CD4-positive, alpha-beta T cell treated with Interleukin-4 for 4 hours (primary cell): ENCODE measurements at places on chromosomes 7 and 10.

GRCh38 chr7:140190588-140190987 is 13.8 kb upstream of the KDM7A start:
- DNase-seq, result no peak

- no peak for DNase-seq
Measured at GRCh38 chr10:24153031-24153430, 55.9 kb upstream of the KIAA1217 start.

- no peak for DNase-seq
Measured at GRCh38 chr7:64407148-64407547, 93.4 kb downstream of the ZNF736 start.

DNA sequence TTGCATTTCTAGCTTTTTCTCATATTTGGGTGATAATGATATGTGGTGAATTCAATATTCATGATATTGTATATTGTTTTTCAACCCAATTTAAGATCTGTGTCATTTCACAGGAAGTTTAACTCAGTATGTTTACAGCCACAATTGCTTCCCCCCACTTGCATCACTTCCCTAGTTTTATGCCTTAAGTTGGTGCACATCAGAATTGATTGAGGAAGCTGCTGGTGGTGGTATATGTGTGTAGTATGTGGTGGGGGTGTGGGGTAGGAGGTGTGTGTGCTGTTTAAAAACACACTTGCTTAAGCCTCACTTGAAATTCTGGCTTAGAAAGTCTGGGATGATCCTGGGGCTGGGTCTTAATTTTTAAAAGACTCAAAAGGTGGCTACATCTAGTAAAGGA is 245.1 kb upstream of the AOAH start:
- DNase-seq, result peak; percentile 42

GRCh38 chr7:142153400-142153799 is 41.9 kb downstream of the MGAM2 start:
- DNase-seq, result no peak

DNA sequence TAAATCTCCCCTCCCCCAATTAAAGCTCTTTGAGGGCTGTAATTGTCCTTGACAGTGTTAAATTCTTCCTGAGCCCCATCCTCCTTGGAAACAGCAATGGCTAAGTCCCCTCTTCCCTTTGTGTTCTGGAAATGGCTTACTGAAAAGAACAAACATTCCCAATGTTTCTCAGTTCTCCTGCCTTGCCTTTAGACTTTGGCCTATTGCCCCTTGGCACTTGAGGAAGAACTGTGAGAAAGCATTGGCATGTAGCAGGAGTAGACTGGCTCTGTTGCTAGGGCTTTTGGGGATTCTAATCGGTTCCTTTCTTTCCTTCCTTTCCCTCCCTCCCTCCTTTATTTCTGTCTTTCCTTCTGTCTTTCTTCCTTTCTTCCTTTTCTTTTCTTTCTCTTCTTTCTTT is 463.3 kb upstream of the PODXL start:
- DNase-seq, result no peak

- no peak for DNase-seq
Measured at GRCh38 chr7:140404565-140405065, 757 bp downstream of the RAB19 start.

DNA sequence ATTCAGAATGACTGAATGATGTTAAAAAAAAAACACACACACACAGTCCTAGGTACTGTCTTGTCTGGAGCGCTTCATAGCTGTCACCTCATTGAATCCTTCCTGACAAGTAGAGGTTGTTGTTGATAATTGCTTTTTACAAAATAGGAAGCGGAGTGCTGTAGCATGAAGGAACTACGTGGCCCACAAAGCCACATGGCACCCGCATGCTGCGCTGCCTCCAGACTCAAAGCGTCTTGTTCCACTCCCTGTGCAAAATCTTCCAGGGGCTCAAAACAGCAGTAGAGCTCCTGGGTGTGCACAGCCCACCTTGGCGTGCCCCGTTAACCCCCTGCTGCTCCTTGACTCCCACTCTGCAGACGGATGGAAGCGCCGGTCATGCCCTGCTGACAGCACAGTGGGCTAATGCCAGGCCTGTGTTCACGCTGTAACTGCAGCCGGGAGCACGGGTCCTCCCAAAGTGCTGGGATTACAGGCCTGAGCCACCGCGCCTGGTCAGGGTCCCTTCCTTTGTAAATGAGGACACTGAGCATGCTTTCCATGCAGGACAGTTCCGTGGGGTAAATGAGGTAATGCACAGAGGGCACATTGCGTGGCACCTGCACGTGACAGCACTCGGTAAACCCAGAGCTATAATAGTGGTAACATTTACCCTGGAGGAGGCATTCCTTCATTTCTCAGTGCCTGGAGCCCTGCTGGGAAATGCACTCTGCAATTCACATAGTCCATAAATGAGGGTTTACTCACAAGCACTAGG is 91.1 kb upstream of the GNA12 start:
- DNase-seq, result no peak

GRCh38 chr7:36473454-36474282 is 84.0 kb downstream of the ANLN start:
- peak; percentile 7 for DNase-seq

- DNase-seq, result peak; percentile 44
Measured at GRCh38 chr7:155796381-155797261, 15.6 kb downstream of the SHH start.

- no peak for DNase-seq
Measured at GRCh38 chr10:5897053-5897340, 7.0 kb downstream of the FBH1 start.

- DNase-seq, result no peak
Measured at GRCh38 chr7:49563693-49564378, 209.6 kb upstream of the VWC2 start.

- DNase-seq, result no peak
Measured at GRCh38 chr10:21260066-21260465, 265.4 kb downstream of the SKIDA1 start.

DNA sequence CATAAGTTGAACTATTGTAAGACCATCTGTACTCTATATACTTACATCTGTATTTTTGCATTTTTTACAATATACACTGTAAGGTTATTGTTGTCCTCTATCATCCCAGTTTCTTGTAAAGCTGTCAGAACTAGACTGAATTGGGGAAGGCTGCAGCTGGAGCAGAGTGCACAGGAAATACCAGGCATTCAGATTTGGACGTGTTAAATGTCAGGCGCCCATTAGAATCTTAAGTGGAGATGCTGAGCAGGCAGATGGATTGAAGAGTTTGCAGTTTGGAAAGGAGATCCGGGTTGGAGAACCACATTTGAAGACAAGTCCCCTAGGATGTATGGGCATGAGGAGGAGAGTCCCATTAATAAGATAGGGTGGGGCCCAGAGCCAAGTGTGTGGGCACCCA is 40.4 kb downstream of the MTURN start:
- DNase-seq, result no peak

DNA sequence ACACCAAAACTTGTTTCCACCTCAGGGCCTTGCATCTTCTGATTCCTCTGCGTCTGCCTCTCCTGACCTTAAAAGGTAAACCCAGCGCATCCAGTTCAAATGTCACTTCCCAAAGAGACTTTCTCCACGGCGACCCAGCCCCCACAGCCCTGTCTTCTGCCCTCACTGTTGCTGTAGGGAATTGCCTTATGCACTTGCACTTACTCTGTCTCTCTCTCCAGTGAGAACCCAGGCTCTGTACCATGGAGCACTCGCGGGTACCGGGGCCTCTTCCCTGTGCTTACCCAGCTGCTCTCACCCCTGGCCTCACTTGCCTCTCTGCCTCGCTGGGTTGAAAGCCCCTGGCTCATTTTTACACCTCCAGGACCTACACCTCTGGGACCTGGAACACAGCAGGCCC is 48.4 kb downstream of the AOC1 start:
- no peak for DNase-seq

DNA sequence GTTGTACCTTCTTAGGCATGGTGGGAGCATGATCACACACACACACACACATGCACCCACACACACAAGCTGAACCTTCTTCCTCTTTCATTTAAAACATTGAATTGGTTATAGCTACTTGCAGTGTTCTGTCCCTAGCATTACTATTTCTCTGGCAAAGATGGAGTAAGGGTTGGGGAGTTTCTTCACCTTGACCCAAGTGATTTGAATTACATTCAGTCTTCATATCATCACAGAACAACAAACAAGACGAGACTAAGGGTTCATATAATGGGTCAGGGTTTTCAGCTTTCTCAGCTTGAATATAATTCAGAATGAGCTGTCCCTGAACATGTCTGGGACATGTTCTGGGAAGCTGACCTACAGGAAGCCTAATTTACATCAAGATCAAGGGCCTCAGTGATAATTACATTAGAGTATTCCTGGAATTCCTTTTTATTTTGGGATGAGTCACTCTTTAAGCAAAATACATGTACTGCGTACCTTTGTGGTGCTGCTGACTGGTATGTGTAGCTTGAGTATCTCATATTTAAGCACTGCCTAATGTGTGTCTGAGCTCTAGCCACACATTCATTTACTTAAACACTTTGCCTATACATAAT is 213.5 kb upstream of the TMEM229A start:
- DNase-seq, result no peak

GRCh38 chr7:110065121-110065520 is 1025.8 kb upstream of the LRRN3 start:
- no peak for DNase-seq

- DNase-seq, result peak; percentile 5
Measured at GRCh38 chr10:117653170-117653515, 110.6 kb downstream of the EMX2 start.

GRCh38 chr7:111232249-111233084 is 141.5 kb downstream of the LRRN3 start:
- no peak for DNase-seq

DNA sequence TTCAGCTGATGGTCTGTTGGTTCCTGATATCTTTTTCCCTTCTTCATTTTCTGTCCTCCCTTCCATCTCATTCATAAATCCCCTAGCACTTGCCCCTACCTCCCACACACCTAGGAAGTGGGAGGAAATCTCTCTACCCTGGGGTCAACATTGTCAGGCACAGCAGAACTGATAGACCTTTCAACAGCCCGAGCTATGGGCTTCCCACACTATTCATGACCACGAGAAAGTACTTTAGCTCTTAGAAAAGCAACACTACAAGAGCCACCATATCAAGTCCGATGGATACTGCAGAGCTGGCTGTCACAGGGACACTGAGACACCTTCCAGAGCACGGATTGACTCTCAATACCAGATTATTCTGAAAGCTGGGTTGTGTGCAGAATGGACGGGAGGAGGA is 180.6 kb upstream of the NEBL start:
- DNase-seq, result no peak

- DNase-seq, result no peak
Measured at GRCh38 chr7:44087911-44088838, 5.8 kb upstream of the POLM start.

- no peak for DNase-seq
Measured at GRCh38 chr10:106857728-106858127, 306.8 kb downstream of the SORCS1 start.

DNA sequence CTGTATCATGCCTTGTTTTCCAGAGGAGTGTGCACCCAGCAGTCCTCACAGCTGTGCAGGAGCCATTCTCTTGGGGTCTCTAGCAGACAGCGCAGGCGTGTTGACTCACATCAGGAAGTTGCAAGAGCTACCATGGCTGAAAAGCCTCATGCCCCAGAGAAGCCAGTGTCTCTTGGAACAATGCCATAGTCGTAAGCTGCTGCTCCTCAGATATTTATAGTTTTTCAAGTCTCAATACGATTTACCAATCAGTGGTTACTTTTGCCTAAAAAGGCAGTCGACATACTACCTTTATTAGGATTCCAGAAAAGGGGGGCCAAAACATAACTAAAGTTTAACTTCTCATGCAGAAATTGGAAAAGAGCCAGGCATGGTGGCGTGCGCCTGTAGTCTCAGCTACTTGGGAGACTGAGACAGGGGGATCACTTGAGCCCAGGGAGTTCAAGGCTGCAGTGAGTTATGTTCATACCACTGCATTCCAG is 407.7 kb downstream of the PARD3 start:
- no peak for DNase-seq

- DNase-seq, result no peak
Measured at GRCh38 chr7:152502813-152503790, 67.3 kb upstream of the KMT2C start.

- DNase-seq, result peak; percentile 60
Measured at GRCh38 chr10:85612378-85612775, 754.2 kb downstream of the GRID1 start.

DNA sequence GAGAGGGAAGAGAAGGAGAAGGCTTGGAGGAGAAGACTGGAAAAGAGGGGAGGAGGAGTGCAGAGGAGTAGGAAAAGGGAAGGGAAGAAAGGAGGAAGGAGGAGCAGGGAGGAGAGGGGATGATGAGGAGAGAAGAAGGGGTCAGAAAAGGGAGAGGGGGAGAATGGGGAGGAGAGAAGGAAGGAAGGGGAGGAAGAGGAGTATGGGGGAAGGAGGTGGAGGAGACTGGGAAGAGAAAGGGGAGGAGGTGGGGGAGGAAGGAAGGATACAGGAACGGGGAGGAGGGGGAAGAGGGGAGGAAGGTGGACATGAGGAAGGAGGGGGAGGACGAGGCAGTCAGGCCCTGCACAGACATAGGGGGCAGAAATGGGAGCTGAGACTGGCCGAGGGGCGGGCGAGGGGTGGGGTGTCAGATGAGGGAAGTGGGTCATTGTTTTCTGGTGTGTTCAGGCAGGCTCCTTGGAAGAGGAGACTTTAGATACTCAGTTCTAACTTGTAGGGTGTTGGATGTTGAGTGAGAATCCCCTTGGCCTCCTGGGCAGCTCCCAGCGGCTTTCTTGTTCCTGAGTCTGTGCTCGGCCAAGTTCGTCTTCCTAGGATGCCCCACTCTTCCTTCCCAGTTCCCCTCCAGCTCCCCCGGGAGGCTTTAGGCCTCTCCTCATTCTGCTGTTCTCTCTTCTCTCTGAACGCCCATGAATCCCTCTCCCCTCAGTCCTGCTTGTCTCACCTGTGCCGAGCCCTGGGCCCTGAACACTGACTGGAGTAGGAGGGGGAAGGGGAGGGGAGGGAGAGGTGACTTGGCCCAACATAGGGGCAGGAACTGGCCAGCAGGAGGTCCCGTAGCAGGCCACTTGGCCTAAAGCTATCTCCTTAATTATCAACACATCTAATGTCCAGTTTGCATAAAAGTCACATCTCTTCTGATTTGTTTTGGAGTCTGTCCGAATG is 12.8 kb upstream of the CRHR2 start:
- DNase-seq, result no peak

DNA sequence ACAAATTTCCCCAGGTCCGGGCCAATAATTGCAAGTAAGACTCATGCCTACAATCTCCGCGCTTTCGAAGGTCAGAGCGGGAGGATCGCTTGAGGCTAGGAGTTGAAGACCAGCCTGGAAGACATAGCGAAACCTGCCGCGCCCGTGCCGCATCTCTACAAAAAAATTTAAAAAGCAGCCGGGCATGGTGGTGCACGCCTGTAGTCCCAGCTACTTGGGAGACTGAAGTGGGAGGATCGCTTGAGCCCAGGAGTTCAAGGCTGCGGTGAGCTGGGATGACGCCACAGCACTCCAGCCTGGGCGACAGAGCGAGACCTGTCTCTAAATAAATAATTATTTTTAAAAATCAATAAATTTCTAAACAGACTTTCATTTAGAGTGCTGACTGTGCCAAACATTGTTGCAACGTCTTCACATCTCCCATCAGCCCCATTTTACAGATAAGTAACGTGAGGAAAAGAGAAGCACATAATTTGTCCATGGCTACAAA is 494 bp upstream of the CFAP43 start:
- no peak for DNase-seq

- no peak for DNase-seq
Measured at GRCh38 chr7:14235056-14235455, 245.6 kb upstream of the ETV1 start.

GRCh38 chr7:108997480-108997879 is 427.8 kb downstream of the DNAJB9 start:
- DNase-seq, result no peak

- no peak for DNase-seq
Measured at GRCh38 chr7:139735912-139736595, 41.7 kb downstream of the HIPK2 start.
